ENCODE measurements at places on chromosomes 1 and 21.

DNA sequence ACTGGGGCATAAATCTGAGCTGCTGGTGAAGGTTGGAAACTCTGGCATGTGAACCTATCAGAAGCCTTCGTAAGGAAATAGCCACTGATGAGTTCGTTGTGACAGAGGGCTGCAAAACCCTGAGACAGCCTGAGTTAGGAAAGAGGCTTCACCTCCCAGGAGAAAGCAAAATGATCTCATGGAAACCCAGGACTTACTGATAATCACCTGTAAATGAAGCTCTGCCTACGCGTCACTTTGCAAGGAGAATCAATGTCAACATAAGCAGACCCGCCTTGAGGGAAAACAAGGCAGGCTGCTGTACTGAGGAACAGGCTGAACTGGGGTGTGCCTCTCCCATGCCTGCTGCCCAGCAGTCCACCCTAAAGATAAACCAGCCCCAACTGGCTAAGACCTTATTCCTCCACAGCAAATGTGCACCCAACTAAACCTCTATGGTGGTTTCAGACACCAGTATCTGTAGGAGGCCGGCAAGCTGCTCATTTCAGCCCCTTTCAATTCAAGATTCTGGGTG, 46.8 kb upstream of the SLC44A3 start:
- no peak for DNase-seq

DNA sequence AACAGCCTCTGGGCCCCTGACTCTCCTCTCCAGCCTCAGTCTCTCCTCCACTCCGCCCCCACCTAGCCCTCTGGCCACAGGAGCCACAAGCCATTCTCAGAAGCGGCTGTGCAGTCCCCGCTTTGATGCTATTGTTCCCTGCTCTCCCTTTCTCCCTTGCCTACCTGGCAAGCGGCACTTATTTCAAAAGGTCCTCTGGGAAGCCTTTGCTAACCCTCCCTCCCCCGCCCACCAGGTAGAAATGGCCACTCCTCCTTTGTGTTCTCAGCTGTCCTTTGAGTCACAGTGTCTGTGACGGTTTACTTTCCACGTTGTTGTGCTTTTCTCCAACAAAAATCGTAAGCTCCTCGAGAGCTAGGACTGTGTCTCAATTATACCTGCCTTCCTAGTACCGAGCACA, 338.4 kb upstream of the PROX1 start:
- DNase-seq: no peak

DNA sequence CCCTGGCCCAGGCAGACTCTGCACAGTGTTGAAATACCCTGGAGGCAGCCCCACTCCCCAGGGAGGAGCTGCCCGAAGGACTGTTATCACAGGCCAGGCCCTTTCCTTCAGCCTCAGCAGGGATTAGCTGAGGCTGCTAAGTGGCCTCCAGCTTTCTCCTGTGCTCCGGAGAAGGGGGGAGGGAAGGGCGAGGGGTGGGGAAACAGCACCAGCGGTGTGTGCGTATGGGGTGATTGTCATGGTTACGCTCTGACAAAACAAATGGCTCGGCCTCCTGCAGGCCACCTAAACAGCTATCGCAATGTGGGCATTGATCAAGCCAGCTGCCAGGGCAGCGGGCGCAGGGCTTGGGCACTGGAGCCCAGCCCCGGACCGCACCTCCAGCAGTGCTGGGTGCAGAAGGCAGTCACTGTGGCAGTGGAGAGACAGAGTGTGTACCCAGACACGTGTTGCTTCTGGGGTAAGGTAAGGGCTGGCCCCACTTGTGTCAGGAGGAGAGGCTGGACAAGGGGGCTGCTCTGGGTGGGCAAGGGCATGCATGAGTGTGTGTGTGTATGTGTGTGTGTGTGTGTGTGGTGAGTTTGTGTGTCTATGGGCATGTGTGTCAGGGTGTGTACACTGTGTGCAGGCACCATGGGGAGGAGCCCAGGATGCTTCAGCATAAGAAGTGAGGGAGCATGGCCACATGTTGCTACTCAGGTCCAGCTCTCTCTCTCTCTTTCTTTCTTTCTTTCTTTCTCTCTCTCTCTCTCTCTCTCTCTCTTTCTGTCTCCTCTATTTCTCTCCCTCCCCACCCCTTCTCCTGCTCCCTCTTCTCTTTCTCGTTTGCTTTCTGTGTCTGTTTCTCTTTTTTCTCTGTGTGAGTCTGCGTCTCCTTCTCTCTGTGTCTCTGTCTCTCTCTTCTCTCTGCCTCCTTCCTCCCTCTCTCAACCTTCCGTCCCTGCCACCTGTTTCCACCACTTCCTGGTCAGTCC, at the start of gene VWA5B1:
Gene VWA5B1 (plus strand): TSS at position 252 of the 974 bp plus-strand sequence. CDS start 19,727 bp downstream, outside the sequence.
- no peak for DNase-seq

DNA sequence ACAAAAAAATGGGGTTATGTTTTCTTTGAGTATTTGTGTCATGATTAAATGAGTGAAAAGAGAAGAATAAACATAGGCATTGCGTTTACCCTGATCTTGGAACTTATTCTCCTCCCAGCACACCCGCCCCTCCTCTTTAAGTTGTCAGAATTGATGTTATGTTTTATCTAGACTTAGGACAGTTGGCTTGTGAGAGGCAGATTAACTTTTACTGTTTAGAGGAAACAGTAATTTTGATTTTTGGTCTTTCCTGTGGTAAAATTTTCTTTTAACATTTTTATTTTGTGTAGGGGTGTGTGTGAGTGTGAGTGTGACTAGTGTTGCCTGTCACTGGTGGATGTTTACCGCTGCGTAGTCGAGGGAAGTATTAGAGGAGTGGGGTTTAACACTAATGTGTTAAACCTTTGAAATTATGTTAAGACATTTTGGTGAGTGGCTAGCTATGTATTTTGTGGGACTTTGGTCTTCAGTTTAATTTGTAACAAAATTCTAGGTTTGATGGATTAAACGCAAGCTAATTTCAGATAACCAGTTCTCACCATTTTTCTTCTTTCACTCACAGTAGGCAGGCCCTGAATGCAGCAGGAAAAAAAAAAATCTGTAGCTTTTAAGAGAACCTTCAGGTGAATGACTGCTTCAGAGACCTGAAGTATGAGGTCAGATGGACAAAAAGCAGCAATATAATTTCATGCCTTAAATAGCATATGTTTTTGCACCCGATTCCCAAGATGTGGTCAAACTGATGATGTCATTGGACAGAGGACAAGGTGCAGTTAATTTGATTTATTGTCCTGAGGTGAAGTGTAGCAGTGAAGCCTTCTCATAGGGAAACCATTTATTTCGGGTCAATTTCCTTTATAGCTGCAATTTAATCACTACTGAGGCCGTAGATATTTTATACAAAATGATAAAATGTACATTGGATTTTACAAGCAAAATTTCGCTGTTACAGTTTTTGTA, 2.7 kb downstream of the POU2F1 start:
- DNase-seq: no peak

DNA sequence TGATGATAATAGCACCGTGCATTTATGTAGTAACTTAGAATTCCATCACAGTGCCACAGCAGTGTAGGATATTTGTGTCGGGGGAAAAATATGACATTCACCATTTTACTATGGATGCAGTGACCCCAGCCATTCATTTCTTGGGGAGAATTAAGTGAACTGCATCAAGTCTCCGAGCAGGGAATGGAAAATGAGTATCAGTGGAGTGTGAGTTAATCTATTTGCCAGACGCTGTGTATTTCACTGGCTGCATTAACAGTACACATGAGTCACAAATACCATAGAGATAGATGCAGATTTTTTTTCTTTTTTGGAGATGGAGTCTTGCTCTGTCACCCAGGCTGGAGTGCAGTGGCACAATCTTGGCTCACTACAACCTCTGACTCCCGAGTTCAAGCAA, 33.8 kb upstream of the SLC45A1 start:
- DNase-seq: no peak

DNA sequence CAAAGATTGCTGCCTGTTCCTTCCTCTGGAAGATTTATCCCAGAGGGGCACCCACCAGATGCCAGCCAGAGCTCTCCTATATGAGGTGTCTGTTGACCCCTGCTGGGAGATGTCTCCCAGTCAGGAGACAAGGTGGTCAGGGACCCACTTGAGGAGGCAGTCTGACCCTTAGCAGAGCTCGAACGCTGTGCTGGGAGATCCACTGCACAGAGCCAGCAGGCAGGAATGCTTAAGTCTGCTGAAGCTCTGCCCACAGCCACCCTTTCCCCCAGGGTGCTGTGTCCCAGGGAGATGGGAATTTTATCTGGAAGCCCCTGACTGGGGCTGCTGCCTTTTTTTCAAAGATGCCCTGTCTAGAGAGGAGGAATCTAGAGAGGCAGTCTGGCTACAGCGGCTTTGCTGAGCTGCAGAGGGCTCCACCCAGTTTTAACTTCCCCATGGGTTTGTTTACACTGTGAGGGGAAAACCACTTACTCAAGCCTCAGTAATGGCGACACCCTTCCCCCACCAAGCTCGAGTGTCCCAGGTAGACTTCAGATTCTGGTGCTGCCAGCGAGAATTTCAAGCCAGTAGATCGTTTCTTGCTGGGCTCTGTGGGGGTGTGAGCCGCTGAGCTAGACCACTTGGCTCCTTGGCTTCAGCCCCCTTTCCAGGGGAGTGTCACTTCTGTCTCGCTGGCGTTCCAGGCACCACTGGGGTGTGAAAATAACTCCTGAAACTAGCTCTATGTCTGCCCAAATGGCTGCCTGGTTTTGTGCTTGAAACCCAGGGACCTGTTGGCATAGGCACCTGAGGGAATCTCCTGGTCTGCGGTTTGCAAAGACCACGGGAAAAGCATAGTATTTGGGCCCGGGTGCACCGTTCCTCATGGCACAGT, 51.1 kb upstream of the PDC start:
- no peak for DNase-seq

- DNase-seq: no peak
Observed at GRCh38 chr1:169025412-169025811, 81.1 kb upstream of the ATP1B1 start.

- DNase-seq: no peak
Observed at GRCh38 chr1:1179346-1179982, 5.8 kb downstream of the TTLL10 start.

- no peak for DNase-seq
Observed at GRCh38 chr1:98399218-98399617, 262.3 kb upstream of the SNX7 start.

DNA sequence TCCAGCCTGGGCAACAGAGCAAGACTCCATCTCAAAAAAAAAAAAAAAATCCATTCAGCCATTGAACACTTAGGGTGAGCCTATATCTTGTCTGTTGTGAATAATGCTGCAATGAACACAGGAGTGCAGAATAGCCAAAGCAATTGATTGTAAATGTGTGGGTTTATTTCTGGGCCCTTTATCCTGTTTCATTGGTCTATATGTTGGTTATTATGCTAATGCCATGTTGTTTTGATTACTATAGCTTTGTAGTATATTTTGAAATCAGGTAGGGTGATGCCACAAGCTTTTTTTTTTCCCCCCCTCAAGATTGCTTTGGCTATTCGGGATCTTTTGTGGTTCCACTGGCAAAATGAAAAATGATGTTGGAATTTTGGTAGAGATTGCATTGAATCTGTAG, 167.5 kb downstream of the LBR start:
- no peak for DNase-seq

- DNase-seq: no peak
Observed at GRCh38 chr1:202569393-202570322, 140.6 kb downstream of the SYT2 start.

DNA sequence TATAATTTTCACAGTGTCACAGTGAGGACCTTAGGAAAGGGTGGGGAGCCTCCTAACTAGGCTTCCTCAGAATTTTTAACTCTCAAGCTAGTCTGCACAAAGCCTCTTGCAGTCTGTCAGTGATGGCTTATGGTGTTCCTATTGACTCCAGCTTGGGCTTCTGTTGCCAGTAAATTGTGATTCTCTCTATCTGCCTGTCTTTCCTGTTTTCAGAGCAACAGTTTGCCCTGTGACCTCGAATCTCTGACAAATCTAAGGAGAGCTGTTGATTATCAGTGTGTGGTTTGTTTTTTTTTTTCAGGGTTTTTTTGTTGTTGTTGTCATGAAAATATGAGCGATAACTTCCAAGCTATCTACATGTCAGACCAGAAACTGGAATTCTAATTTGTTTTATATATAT, 423.2 kb upstream of the B3GALT2 start:
- no peak for DNase-seq

GRCh38 chr1:173126421-173126820, 75.7 kb upstream of the TNFSF18 start:
- DNase-seq: no peak

- no peak for DNase-seq
Observed at GRCh38 chr1:92244376-92244775, 26.7 kb downstream of the C1orf146 start.

DNA sequence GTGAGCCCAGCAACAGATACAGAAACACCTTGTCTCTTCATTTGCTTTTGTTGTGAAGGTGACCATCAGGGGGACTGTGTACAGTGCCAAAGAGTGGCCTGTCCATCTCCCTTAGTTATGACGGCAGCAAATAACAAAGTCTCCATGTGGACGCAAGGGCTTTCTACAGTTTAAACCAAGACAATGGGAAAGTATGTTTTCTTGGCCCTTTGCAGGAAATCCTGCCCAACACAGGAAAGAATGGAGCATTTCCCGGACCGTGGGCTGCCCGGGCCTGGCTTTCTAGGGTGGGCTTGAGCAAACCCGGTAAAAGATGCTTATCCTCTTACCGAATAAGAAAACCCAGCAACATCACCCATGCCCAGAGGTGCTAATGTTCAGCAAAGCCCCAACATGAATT, 87.3 kb downstream of the ZBTB18 start:
- DNase-seq: no peak

DNA sequence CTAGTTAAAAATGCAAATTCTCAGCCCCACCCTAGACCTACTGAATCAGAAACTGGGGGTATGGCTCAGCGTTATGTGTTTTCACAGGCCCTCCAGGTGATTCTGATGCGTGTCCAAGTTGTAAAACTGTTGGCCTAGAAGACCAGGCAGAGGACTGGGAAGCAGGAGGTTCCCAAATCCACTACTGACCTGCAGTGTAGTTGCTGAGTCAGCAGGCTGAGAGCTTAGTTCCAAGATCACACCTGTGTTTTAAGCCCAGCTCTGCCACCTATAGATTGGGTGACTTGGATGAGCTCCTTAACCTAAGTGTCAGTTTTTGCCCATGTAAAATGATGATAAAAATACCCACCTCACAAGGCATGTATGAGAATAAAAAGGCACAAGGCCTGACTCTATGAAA, 4.1 kb downstream of the GRHL3 start:
- no peak for DNase-seq

GRCh38 chr1:5430911-5431697, 561.1 kb downstream of the NPHP4 start:
- no peak for DNase-seq

DNA sequence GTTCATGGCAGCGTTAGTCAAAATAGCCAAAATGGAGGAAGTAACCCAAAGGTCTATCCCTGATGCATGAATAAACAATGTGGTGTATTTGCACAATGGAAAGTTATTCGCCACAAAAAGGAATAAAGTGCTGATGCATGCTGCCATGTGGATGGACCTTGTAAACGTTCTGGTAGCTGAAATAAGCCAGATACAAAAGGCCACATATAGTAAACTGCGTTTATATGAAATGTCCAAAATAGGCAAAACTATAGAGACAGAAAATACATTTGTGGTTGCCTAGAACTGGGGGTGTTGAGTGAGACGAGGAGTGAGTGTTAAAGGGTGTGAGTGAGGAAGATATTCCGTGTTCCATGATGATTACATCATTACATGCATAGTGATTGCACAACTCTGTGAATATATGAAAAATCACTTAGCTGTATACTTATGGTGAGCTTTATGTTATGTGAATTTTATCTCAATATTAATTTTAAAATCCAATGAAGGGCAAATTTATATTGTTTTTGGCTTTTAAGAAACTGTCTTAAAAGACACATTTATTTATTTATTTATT, 321.3 kb downstream of the KIF26B start:
- DNase-seq: no peak

GRCh38 chr1:29358183-29358582, 121.9 kb downstream of the PTPRU start:
- DNase-seq: no peak

- no peak for DNase-seq
Observed at GRCh38 chr1:229563701-229564100, 5.2 kb upstream of the ABCB10 start.

- DNase-seq: no peak
Observed at GRCh38 chr1:202161151-202162046, 997 bp upstream of the PTPN7 start.

Data from stimulated activated CD4-positive, alpha-beta T cell treated with anti-CD3 and anti-CD28 coated beads, Interleukin-12 subunit alpha, Interleukin-12 subunit beta, amount 100 ng/mL, for 4 hours (primary cell).